Stimulated activated naive CD8-positive, alpha-beta T cell treated with anti-CD3 and anti-CD28 coated beads, Interleukin-15, Interleukin-2, amounts not matched to agents 100 U/mL and 50 U/mL, for 24 hours (primary cell): ENCODE measurements at places on chromosomes 7 and 10.

- no peak for DNase-seq
Measured at GRCh38 chr10:47098964-47099363, 187.7 kb downstream of the PTPN20 start.

GRCh38 chr7:66140924-66141323 lies 26.3 kb downstream of the CRCP start:
- DNase-seq: no peak

GRCh38 chr7:128924707-128925588 lies 12.8 kb upstream of the IRF5 start:
- no peak for DNase-seq

GRCh38 chr7:29328045-29328444 lies 133.5 kb downstream of the CHN2 start:
- no peak for DNase-seq

GRCh38 chr10:117074621-117075020 lies 63.4 kb downstream of the VAX1 start:
- DNase-seq: no peak

DNA sequence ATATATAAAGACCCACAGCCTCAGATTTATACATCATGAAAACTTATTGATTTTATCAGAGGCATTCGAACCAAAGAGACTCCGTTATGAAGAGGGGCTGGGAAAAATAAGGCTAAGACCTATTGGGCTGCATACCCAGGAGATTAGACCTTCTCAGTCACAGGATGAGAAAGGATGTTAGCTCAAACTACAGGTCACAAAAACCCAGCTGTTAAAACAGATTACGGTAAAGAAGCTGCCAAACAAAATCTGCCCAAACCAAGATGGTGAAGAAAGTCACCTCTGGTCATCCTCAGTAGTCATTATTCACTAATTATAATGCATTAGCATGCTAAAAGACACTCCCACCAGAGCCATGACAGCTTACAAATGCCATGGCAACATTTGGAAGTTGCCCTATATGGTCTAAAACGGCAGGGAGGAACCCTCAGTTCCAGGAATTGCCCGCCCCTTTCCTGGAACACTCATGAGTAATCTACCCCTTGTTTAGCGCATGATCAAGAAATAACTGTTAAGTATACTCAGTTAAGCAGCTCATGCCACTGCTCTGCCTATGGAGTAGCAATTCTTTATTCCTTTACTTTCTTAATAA lies 362.5 kb upstream of the PCDH15 start:
- no peak for DNase-seq

- DNase-seq: no peak
Measured at GRCh38 chr7:27191161-27191731, 6.2 kb upstream of the HOXA11 start.

DNA sequence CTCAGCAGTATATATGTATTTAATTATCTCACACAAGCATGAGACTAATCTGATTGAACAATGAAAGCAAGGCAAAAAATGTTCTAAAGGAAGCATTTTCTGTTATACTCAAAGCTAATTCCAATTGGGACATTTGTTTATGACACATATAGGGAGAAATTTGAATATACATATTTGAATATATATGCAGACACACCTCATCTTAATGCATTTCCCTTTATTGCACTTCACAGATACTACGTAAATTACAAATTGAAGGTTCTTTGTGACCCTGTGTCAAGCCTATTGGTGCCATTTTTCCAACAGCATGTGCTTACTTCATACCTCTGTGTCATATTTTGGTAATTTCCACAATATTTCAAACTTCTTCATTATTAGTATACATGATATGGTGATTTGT lies 132.1 kb upstream of the STEAP1 start:
- DNase-seq: no peak

DNA sequence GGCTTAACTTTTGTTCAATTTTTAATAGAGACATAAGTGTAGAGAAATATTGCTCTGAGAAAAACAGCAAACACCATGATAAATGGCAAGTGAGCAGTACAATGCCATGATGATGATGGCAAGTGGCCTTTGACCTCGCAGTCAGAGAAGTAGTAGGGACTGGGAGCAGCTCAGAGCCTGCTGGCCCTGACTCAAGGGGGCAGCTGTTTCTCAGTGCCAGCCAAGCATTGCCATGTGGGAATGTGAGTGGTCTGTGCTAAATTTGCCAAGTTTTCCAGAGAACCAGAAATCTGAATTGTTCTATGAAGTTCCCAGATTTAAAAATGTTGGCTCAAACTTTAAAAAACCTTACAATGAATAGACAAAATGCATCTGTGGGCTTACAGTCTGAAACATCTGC lies 187.9 kb downstream of the BICC1 start:
- DNase-seq: no peak

DNA sequence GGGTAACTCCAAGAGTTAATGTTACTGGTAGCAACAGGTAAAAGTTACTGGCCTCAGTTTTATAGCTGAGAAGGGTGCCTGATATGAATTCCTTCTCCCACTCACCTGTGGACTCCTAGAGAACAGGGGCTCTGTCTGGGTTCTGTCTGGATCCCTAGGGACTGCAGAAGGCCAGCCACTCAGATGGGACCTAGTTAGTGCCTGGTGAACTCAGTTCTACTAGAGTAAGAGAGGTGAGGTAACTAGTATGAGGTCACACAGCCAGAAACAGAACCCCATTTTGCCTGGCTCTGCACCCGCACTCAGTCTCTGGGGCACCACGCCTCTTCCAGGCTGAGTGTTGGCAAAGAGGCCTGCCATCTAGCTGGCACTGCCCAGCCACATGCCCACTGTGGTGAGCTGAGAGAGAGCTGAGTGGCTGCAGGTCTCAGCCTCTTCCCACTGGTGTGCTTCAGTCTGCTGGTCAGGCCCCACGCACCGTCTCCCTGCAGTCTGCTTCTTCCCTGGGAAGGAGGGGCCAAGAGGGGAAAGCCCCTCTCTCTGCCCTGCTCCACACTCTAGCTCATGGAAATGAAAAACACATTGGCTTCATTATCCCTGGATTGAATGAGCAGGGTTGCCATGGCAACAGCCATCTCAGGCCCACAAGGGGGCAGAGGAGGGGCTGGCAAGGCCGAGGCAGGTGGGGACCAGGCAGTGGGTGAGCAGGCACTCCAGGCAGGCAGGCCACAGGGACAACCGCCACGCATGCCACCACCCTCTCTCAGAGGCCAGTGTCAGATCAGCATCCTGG lies 110.6 kb downstream of the ZMIZ1 start:
- DNase-seq: no peak

DNA sequence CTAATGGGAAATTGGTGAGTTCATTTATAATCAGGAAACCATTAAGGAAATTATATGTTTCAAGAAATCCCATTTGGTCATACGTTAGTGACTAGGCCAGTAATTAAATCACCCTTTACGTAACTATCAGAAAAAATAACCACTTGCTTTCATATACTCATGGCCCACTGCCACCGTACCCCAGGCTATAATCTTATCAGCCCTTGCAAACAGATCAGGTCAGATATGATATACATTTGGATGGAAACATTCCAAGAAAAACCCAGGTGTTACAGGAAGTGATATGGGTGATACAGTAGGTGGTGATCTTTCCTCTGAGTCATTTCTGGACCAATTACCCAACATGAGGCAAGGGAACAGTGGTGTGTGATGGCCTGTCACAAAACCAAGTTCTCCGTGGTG lies 481.0 kb upstream of the SEMA3A start:
- no peak for DNase-seq

DNA sequence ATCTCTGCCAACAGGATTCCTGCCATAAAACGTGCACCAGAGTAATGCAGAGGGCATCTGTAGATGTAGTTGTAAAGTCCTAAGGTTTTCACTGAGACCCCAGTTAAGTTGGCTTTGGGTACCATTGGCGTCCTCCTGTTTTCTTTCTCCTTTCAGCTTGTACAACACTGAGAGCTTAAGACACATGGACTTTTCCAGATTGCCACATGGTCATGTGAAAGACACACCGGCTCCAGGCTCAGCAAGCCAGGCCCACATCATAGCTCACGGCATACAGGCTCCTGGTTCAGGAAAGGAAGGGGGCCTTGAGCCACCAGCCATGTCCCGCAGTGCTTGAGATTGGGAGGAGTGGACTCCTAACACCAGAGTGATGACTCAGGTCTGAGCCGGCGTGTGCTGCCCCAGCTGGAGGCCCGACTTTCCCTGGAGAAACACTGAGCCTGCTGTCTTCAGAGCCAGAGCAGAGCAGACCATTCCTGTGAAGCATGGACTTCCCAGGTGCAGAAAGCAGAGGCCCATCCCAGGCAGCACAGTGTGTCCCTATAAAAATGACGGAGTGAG lies 252.7 kb downstream of the PRPF18 start:
- no peak for DNase-seq

DNA sequence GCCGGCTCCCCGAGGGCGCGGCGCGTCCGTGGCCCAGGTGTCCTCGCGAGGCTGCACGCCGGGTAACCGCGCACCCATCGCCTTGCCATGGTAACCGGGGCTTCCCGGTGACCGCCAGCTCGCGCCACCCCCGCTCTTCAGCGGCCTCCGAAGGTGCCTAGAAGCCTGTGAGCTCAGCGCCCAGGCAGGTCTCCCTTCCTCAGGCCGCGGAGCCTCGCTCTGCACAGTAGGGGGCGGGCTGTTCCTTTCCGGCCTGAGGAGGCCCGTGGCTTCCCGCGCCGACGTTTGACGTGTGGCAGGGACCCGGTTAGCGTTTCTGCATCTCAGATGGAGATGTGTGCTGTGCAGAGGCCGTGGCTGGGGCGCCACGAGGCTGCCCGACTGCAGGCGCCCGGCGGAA lies 117.1 kb downstream of the DYNC2I1 start:
- DNase-seq: peak; percentile 67

- DNase-seq: no peak
Measured at GRCh38 chr7:139726485-139726869, 51.3 kb downstream of the HIPK2 start.

GRCh38 chr10:106280896-106281460 lies 883.5 kb downstream of the SORCS1 start:
- no peak for DNase-seq

DNA sequence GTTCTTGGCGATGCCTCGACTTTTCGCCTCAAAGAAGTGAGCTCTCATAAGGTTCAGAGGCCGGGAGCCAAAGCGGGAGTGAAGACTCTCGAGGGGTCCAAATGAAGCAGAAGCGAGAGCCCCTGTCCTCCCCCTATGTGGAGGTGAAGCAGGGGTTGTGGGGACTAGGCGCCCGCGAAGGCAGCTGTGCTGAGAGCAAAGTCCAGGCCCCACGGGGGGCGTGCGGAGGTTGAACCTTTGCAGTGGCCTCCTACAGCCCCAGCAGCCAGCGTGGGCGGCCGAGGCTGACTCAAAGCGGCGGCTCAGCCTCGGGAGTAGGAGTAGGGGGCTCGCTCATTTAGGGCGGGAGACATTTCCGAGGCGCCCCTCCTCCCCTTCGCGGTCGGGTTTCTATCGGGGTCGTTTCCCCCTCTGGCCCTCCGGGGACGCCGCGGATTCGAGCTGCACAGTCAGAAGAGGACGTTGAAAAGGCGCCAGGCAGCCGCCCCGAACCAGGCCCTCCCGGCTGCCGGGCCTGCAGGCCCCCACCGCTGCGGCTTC lies 553 bp upstream of the ADD3 start:
- DNase-seq: peak; percentile 69

GRCh38 chr10:58219875-58220274 lies 47.8 kb downstream of the IPMK start:
- no peak for DNase-seq

DNA sequence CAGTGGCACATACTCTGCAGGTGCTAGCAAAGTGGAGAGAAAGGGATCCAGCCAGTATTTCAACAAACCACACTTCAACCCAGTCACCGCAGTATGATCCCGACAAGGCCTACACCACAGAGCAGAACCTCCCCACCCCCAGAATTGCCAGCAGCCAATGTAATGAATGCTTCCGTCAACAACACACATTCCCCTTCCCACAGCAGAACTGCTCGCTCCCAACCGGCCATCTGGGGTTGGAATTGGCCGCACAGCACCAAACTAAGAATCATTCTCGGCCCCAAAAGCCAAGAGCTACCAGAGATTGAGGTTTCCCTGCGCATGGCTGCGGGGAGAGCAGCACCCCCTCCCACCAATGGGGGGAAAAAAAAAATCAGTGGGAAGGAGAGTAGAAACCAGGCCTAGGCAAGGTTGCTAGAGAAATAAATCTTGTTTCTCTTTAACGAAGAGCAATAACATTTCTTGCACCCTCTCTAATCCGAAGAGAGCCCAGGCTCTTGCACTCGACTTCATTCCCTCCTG lies 1.1 kb downstream of the WASL start:
- DNase-seq: peak; percentile 37

DNA sequence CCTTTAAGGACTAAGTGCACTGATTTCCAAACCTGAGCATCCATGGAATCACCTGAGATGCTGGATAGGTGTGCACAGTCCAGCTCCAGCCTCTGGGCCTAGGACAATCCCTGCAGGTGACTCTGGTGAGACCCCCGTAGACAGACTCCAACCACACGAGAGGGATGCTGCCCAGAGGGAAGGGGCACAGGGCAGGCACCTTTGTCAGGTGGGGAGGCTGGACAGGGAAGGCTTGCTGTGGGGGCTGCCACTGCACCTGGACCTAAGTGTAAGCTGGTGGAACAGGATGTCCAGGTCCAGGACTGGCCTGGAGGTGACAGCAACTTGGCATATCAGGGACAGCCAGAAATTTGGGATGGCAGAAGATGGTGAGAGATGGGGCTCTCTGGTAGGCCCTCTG lies 45.1 kb upstream of the CTBP2 start:
- no peak for DNase-seq

GRCh38 chr10:133422807-133423771 lies 1.3 kb downstream of the SPRN start:
- DNase-seq: no peak

GRCh38 chr10:33015761-33016547 lies 57.9 kb upstream of the ITGB1 start:
- DNase-seq: no peak

DNA sequence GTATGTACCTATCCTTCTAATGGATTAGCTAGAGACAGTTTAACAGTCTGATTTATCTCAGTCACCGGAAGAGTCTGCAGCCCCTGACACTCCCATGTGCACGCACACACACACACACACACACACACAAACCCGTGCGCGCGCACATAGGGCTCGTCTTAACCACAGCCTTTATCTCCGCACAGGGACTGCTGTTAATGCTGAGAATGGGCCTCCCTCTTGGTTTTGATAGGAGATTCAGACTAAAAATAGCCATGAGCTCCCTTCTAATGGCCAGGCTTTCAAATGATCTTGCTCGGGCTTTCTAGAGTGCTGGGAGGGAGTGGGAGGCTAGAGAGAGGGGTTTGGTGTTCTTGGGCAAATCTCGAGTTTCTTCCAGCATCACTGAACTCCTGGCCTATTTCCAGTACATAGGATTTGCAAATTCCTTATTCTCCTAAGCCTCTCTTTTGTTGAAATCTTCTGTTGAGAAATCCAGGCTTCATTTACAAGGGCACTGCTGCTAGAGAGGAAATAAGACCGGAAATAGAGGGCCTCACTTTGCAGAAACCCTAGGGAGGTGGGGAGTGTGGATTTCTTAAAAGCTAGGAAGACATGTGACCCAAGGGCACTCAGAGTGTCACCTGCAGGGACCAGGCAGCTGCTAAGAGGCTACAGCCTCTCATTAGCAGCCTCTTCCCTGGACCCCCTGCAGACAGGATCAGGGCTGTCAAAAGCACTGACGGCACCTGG lies 2.4 kb downstream of the TMEM72 start:
- DNase-seq: no peak
